ENCODE measurements at places on chromosomes 6 and 20. TPM values are rescaled to one million over a fixed set of nuclear protein-coding genes. Genes with fewer than 3 reads are reported as not detected.

Gene VWA7
- 16.8 TPM for total RNA-seq

Gene PAK5
- total RNA-seq = not detected

Gene LHFPL5
- not detected for total RNA-seq

Gene MUC21
- not detected for total RNA-seq

Gene PHACTR3
- total RNA-seq = 17.4 TPM

Gene SLA2
- 2.8 TPM for total RNA-seq

Gene KIZ
- 37.3 TPM for total RNA-seq

Gene ADGRF5
- total RNA-seq = 9.9 TPM

Gene ACOT8
- 76.1 TPM for total RNA-seq

Gene ITPR3
- total RNA-seq = 139 TPM

Gene TNFRSF6B
- total RNA-seq = not detected

Gene WFDC5
- total RNA-seq = not detected

Gene HLA-G
- total RNA-seq = not detected

GRCh38 chr6:153081914-153082313 is 49.2 kb downstream of the RGS17 start:
- DNase-seq = no peak

- DNase-seq = no peak
Observed at GRCh38 chr6:158926414-158926813, 73.6 kb downstream of the RSPH3 start.

DNA sequence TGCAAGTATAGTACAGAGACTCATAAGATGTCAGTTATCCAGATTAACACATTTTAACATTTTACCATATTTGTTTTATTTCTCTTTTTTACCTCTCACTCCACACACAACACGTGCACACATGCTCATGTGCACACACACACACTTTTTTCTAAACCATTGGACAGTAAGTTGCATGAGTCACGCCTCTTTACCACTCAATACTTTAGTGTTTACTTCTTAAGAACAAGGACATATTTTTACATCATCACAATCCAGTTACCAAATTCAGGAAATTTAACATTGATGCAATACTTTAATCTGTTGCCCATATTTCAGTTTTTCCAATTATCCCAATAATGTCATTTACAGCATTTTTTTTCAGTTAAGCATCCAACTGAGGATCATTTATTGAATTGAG is 109.0 kb downstream of the RIN2 start:
- DNase-seq = no peak

DNA sequence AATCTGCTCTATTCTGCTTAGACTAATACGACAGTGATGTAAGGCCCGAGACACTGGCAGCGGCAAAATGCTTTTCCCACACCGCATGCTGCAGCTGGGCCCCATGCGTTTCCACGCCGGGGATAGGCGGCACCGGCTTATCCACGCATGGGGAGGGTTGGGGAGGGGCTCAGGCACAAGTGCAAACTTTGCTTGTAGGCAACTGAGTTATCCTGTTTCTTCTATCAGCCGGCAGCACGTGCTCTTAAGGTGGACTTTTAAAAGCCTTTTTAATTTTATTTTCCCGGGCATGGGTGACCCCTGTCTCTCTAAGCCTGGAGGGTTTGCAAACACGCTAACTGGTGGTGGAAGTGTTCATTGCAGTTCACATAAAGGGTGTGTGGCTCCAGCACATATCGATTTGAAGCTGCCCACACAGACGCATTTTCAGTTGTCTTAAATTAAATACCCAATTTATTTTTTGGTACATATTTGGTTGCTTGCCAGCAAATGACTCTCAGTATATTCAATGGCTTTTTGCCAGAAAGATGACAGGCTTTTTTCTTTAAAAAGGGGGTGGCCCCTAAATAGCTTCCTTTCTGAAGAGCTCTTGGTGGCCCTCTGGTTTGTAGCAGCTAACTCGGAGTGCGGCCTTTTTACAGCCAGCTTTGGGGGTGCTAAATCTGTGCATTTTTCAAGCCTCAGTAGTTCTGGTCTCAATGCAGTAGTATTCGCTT is 561.8 kb upstream of the AGPAT4 start:
- no peak for DNase-seq

DNA sequence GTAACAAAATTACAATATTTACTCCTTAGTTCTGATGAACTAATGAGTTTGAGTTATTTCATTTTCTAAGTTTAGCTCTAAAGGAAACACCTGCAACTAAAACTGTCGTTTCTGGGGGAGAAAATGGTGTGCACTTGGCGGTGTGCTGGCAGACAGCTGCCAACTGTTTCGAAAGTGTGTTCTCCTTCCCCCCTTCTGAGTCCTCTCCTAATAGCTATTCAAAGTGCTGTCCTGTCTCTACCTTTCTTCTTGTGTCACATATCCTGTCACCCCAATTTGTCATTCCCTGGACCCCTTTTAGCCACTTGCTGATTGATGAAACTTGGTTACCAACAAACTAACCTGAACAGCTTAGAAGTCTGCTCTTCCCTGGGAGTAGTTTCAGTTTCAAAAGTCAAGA is 4.9 kb upstream of the UBE2J1 start:
- peak; percentile 72 for DNase-seq

DNA sequence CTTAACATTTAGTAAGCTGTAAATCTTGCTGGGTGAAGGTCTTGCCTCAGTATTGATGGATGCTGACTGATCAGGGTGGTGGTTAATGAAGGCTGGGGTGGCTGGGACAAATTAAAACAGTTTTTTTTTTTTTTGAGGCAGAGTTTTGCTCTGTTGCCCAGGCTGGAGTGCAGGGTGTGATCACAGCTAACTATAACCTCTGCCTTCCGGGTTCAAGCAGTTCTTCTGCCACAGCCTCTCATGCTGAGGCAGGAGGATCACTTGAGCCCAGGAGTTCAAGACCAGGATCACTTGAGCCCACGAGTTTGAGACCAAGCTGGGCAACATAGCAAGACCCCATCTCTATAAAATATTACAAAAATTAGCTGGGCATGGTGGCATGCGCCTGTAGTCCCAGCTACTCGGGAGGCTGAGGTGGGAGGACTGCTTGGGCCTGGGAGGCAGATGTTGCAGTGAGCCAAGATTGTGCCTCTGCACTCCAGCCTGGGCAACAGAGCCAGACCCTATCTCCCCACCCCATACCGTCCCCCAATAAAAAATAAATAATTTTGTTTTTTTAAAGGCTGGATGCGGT is 67.2 kb downstream of the NCOA3 start:
- DNase-seq = no peak

GRCh38 chr6:157428427-157429202 is 47.6 kb downstream of the ZDHHC14 start:
- DNase-seq = no peak

- DNase-seq = no peak
Observed at GRCh38 chr20:18284805-18285533, 3.4 kb upstream of the ZNF133 start.

- DNase-seq = no peak
Observed at GRCh38 chr6:5567890-5568289, 306.6 kb downstream of the FARS2 start.

- no peak for DNase-seq
Observed at GRCh38 chr6:88666901-88667300, 296.5 kb downstream of the RNGTT start.

GRCh38 chr20:45426320-45427016 is 10.5 kb downstream of the PIGT start:
- no peak for DNase-seq

- DNase-seq = peak; percentile 76
Observed at GRCh38 chr6:53813096-53813495, 18.3 kb downstream of the LRRC1 start.

DNA sequence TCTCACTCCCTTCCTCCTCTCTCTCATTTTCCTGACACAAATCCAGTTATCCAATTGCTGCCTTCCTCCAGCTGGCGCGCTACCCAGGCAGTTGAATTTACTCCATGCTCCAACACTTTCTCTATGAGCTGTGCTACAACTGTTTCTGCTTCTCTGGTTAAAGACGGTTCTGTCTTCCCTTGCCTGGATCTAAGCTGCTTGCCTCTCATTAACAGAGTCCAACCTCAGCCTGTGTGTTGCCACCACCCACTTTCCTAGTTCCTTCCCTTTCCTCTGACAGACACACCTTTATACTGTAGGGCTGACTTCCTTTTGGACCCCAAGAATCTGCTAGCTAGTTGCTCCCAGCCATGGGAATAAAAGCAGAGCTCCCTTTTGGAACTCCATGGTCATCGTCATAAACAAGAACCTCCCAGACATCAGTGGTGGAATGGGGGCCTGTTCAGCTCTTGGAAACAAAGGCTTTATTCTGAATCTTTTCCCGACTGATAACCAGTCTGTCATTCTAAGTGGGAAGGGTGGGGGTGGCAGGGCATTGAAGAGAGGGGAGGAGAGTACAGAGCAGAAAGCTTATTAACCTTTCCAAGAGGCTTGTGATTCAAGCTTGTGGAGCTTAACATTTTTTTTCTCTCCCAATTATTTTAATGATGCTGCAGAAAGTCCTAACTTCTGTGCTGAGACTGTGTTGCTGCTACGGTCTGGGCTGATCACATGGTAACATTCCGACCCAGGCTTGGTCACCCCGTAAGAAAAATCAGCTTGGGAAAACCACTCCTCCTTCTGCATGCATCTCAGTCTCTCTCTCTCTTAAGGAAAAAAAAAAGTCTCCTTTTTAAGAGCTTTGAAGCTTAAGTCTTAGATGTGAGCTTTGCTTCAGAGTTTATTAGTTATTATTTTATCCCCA is 31.3 kb upstream of the BMP2 start:
- DNase-seq = no peak

- peak; percentile 83 for DNase-seq
Observed at GRCh38 chr6:106974336-106974998, at the start of gene CD24. Gene CD24, minus strand, starts transcription at chr6:106974729. Its CDS starts 83 bp downstream, at chr6:106974646.

- peak; percentile 54 for DNase-seq
Observed at GRCh38 chr6:112879920-112880413, 532.8 kb downstream of the RFPL4B start.

- no peak for DNase-seq
Observed at GRCh38 chr6:159555082-159555875, 137.8 kb downstream of the SOD2 start.

Measured in Peyer's patch (tissue), 4 donors.